ENCODE measurements at places on chromosomes 11 and 22. TPM values are rescaled to one million over a fixed set of nuclear protein-coding genes. Genes with fewer than 3 reads are reported as not detected.
A peak's percentile ranks its signal among the peaks of the same experiment; 100 is the strongest.

The GLYATL1 gene
- not detected for total RNA-seq

The OR52L1 gene
- total RNA-seq: not detected

The OR51B2 gene
- not detected for total RNA-seq

The ANO3 gene
- total RNA-seq: 2.5 TPM

The MMP27 gene
- not detected for total RNA-seq

The DMC1 gene
- 0.83 TPM for total RNA-seq

The HOATZ gene
- total RNA-seq: not detected

The OR4D6 gene
- total RNA-seq: not detected

GRCh38 chr11:3984896-3985295 is 109.7 kb upstream of the RRM1 start:
- no peak for DNase-seq

DNA sequence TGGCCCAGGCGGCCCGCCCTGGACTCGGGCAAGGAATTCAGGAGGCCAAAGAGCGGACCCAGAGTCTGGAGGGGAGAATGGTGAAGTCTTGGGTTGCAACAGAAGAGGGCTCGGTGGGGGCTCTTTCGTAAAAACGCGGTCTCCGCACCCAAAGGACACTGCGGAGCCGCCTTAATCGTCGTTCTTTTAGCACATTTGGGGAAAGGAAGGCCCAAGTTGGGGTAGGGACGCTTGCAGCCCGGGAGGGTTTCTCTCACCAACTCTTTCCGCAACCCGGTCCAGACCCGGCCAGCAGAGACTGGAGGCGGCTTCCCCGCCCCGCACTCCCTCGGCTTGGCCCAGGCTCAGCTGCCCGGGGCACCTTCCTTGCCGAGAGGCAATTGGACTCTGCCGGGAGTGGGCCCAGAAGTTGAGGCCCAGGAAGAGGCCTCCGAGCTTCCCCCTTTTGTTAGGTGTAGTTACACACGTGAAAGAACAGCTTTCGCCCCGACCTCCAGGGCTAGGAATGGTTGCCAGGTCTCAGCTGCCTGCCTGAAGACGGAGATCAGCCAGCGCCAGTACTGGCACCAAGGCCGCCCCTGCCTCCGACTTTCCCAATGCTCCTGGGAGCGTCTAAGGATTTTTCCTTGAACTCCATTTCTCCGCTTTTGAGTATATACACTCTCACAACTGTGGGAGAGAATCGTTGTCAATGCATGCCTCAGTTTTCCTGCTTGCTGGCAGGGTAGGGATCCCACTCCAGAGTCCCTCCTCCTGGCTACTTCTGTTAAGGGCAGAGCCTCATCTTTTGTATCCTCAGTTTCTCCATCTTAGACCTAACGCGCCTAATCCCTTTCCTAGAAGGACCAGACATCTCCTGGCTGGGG is 3.7 kb downstream of the ALX4 start:
- DNase-seq: no peak

- no peak for DNase-seq
Measured at GRCh38 chr11:8248786-8249185, 14.9 kb downstream of the LMO1 start.

- no peak for DNase-seq
Measured at GRCh38 chr11:34501949-34502348, 11.6 kb downstream of the ELF5 start.

DNA sequence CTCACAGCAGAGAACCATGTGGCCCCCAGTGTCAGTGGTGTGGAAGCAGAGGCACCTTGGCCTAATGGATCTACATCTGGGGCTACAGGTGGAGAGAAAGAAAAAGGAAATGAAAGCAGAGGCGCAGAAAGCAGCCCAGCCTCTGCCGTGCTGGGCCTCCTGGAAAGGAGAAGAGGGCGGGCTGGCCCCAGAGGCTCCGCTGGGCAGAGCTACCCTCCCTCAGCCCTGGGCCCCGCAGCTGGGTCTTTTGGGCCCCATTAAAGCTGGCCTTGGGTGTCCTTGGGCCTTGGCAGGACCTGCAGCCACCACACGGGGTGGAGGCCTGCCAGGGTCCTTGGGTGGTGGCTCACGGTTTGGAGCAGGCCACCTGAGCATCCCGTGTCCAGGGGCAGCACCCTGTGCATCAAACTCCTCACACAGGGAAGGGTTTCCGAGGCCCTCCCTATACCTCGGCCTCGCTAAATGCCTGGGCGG is 31.6 kb upstream of the GAL start:
- no peak for DNase-seq

- no peak for DNase-seq
Measured at GRCh38 chr22:42624551-42625106, 9.9 kb upstream of the POLDIP3 start.

DNA sequence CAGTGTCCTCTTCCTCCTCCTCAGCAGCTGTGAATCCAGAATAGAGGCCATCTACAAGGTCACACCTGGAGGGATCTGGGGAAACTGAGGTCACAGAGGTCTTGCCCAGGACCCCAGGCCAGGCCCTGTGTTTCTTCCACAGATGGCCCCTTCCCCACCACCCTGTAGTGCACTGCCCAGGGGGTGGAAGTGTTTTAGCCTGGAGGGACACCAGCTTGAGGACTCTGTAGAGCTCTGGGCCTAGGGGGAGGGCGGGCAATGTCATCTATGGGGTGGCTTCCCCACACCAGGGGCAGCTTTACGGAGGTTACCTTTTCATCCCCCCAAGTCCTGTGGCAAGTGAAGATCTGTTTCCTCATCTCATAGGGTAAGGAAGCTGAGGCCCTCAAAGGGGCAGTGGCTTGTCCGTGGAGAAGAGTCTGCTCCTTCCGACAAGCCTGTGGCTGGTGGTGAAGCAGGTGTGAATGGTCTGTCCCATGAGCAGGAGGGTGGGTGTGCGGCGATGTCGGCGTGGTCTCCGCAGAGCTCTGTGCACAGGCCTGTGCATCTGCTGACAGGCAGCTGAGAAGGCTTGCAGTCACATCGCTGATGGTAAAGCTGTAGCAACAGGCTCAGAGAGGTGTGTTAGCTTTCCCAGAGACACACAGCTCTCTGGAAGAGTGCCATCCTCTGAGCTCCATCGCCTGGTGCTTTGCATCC is 74.1 kb upstream of the WNT7B start:
- DNase-seq: no peak

DNA sequence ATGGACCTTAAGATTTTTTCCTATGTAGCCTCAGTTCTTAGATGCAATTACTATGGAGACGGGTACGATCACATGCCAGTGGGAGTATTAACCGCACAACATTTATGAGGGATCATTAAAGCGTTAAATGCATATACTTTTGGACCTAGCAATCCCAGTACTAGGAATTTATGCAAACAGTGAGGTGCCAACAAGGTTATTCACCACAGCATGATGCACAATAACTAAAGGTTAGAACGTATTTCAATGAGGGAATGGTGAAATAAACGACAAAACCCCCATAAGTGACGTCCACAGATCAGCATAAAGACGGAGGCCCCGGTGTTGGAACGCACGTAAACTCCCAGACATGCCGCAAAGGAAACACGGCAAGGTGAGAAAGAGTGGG is 539 bp downstream of the SIRT3 start:
- no peak for DNase-seq

- DNase-seq: no peak
Measured at GRCh38 chr22:49592780-49593501, 234.7 kb downstream of the BRD1 start.

DNA sequence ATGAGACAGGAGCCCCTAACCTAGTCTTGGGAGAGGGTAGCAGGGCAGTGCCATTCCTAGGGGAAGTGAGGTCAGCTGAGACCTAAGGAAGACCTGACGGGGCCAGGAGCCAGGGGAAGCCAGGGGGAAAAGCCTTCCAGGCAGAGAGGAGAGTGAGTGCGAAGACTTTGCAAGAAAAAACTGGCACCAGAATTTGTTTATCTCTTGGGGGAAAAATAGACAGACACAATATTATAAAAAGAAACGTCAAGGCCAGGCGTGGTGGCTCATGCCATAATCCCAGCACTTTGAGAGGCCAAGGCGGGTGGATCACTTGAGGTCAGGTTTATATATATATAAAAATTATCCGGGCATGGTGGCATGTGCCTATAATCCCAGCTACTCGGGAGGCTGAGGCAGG is 26.9 kb upstream of the TESMIN start:
- peak; percentile 65 for DNase-seq

- no peak for DNase-seq
Measured at GRCh38 chr22:49240472-49240871, 587.2 kb downstream of the BRD1 start.

DNA sequence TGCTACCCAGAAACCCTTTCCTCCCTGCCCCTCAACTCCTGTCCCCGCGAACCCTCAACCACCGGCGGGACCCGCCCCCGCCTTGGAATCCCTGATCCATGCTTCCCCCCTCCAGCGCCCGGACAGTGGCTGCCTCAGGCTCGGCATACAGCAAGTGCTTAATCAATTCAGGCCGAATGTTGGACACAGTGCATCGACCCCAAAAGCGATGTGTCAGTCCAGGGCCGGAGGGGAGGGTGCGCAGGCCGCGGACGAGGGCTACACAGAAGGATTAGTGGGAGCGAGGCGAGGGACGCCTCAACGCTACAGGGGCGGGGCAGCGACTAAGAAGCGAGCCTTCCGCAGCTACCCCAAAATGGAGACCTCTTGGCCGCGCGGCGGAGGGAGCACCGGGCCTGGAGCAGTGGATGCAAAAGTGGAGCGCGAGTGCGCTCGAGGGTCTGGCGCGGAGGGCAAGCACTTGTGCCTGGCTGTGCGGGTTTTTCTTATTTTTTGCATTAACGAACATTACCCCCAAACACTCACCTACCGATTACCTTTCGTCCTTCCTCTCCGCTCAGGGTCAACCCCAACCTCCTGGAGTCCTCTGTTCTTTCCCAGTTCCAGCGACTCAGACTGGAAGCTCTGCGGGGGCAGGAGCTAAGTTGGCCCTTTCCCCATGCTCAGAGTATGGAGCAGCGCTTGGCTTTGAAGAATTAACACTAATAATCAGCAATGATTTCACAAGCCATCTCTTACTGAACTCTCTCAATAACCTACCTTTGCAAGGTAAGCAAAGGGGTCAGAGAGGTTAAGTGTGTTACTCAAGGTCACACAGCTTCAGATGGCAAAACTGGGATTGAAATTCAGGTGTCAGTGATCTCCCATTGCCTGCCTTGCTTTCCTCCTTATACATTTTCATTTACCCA is 30.0 kb upstream of the WNT11 start:
- DNase-seq: peak; percentile 71

DNA sequence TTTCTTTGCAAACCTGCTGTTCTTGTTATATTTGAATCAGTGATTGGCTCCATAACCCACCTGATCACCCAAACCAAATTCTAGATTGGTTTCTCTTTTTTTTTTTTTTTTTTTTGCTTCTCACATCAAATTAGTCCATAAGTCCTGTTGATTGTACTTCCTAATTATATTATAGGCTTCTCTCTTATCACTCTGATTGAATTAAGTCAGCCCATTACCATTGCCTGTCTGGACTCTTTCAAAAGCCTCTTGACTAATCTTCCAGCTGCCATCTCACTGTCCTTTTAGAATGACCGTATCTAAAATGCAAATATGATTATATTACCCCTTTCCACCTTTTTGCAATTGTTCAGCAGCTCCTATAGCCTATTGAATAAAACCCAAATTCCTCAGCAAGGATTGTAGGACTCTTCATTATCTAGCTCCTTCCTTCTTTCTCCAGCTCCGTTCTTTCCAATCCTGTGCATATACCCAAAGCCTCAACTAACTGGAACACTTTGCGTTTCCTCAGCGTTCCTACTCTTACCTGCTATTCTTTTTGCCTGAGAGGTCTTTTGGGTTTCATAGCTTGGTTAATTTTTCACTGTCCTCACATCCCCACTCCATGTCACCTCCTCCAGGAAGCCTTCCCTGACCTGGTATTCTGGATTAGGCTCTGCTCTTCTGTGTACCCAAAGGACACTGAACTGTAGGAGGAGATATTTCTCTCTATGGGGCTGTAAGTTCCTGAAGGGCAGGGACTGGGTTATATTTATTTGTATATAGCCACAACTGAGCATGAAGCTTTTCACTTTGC is 423.3 kb downstream of the TMEM135 start:
- no peak for DNase-seq

DNA sequence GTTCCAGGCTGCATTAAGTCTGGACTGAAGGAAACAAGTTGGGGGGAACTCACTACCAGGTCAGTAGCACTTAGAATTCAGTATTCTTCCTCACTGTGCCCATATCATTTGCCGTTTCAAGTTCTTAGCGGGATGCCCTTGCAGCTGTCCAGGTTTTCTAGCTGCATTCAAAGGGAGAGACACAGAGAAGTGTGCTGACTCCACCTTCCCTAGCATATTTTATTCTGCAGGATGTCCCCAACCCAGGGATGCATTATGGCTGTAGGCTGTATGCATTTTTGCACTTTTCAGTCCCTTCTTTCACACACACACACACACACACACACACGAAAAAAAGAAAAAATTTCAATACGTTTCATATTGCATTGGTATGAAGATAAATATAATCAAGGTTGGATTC is 35.8 kb upstream of the MAPK1 start:
- DNase-seq: no peak
